ENCODE measurements at places on chromosomes 3 and 15. TPM values are rescaled to one million over a fixed set of nuclear protein-coding genes. Genes with fewer than 3 reads are reported as not detected.

GRCh38 chr3:47410801-47411646 is 30.2 kb downstream of the PTPN23 start:
- no peak for DNase-seq

- no peak for DNase-seq
These were observed 282.7 kb downstream of the CNTN3 start for GRCh38 chr3:74331711-74332110.

SSUH2 gene
- total RNA-seq: 0.73 TPM

GRCh38 chr3:146468671-146469149 is 651 bp downstream of the PLSCR2 start:
- DNase-seq: no peak

GRCh38 chr3:103127098-103127630 is 692.3 kb downstream of the ZPLD1 start:
- no peak for DNase-seq

GRCh38 chr3:11726146-11726545 is 82.4 kb upstream of the VGLL4 start:
- no peak for DNase-seq

DNA sequence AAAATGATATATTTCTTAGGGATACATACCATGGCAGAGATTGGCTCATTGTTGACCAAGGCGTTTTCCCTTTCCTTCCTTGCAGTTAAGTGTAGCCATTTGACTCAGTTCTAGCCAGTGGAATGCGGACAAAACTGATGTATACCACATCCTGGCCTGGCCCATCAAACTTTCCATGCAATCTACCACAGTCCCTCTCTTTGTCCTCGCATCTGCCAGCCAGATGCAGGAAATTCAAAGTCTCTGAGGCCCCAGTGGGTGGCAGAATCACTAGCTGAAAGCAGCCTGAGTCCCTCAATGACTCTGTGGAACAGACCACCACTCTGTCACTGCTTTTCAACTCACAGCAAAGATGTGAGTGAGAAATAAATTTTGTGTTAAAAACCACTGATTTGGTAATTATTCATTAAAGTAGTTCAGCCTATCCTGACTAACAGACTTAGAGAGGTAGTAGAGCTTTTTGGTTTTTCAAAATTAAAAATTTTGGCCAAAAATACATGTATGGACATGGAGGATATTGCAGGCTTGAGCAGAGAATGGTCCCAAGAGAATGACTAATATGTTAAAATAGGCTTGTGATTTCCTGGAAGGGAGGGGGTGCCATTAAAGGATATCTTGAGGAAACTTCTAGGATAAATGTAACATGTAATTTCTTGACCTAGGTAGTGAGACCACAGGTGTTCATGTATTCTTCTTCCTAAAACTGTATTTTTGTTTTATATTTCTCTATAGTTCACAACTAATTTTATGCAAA is 10.9 kb downstream of the LRRFIP2 start:
- no peak for DNase-seq

TMEM108 gene
- 14.3 TPM for total RNA-seq

MLF1 gene
- 48.9 TPM for total RNA-seq

NR2F2 gene
- not detected for total RNA-seq

DNA sequence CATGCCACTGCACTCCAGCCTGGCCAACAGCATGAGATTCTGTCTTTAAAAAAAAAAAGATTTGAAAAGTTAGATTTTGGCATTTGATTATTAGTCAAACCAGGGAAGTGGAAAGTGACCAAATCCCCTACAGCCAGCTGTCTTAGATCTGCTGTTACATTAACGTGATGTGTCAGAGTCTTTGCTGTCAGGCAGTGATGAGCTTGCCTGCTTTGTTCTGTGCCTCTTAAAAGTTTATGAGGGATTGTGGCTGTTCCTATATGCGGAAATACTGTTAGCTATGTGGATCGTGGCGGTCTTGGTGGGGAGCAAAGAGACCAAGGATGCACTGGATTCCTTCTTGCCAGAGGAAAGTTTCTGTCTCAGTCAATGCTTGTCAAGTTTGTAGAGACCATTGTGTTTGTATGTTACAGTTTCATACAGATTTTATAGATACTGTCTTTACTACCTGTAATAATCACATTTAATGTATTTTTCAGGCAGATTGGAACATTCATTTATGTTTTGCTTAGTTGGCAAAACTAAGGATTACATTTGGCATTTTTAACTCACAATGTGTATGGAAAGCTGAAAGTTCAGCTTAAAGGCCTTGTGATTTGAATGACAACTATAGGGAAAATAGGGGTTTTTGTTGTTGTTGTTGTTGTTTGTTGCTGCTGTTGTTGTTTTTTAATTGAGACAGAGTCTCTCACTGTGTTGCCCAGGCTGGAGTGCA is 137.4 kb downstream of the VPS8 start:
- no peak for DNase-seq

DNA sequence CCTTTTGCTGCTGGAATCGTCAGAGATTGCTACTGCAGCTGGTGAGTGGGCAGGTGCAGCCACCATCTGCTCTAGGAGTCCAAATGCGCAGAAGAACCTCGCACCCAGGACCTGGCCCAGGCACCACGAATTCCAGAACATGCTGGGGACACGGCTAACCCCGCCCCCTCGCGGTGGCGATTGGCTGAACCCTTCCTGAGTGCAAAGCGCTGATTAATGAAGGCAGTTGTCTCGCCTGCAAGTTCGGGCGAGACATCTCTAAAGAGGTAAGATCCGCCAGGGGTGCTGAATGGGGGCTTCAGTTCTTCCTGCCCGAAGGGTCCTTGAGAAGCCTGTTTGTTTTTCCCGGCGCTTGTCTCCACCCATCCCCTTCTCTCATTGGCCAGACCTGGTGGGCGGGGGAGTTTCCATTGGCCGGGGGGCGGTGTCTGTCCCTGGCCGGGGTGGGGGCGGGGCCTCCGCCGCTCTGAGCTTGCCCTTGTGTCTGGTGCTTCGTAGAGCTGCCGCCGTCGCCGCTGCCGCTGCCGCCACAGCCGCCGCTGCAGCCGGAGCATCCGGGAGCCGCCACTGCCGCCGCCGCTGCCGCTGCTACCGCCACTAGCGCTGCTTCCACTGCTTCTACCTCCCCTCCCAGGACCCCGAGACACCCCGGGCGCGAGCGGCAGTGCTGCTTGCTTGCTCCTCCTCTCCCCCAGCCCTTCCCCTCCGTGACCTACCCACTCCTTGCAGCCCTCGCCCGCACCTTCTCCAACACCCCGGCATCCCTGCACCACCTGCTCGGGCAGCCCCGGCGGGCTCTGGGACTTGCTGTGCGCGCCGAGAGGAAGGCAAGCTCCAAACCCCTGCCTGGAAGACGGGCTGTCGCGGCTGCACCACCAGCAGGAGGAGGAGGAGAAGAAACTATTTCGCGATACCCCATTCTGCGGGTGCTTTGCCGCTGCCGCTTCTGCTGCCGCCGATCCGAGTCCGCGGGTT is at the start of gene CADM2:
TSS of gene CADM2 (plus strand) at position 495 of the 975 bp plus-strand sequence.
- DNase-seq: peak; percentile 92

DNA sequence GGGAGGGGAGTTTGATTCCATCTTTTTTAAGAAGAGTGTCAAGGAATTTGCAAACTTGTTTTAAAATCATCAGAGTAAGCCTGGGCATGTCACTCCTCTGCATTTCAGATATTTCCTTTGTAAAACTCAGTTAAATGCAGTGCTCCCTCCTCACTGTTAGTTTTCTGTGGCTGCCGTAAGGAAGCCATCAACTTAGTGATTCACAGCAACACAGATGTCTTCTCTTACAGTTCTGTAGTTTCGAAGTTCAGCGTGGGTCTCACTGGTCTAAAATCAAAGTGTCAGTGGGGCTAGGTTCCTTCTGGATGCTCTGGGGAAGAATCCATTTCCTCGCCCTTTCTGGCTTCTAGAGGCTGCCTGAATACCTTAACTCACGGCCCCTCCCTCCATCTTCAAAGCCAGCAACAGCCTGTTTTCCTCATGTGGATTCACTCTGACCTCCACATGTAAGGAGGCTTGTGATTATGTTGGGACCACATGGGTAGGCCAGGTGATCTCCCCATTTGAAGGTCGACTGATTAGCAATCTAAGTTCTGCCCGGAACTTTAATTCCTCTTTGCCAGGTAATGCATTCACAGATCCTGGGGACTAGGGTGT is 12.4 kb downstream of the ISG20 start:
- no peak for DNase-seq

DNA sequence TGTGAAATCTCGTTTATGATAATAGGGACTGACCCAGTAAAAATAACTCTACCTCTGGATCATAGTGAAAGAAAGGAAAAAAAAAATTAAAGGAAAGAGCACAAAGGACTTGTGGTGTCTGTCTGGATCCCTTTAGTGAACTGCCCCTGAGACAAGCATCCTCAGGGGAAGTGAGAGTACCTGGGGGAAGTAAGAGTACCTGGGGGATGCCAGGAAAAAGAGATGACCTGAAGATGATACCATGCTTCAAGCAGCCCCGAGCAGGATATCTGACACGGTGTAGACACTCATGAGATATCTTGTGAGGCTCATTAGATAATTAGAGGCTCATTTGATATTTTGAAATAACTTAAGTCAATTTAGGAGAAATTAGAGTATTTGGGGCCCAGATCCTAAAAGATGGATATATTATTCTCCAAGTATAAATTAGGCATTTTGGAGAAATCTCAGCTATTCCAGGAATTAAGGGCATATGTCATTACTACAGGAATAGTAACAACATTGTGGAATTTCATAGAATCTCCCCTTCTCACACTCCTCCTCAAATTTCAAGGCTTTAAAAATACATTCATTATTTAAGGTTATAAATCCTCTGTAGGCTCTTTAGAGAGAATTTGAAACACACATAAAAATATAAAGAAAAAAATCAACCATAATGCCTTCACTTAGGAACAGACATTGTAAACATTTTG is 36.3 kb upstream of the PSMD6 start:
- DNase-seq: no peak

GRCh38 chr15:38873158-38873557 is 308.5 kb upstream of the RASGRP1 start:
- DNase-seq: no peak

GRCh38 chr3:156463123-156463522 is 91.8 kb downstream of the SSR3 start:
- DNase-seq: no peak

GRCh38 chr3:56059731-56060130 is 408.5 kb downstream of the ERC2 start:
- DNase-seq: no peak

DNA sequence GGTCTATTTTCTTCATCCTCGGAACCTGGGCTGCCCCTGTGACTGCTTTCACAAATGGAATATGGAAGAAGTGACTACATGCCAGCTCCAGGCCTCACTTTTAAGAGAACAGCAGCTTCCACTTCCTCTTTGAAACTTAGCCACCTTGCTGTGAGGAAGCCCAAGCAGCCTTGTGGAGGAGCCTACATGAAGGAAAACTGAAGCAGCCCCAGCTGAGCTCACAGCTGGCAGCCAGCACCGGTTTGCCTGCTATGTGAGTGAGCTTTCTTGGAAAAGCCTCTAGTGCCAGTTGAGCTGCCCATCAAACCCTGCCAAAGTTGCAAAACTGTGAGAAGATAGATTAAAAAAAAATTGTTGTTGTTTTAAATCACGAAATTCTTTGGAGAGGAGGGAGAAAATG is 498.0 kb upstream of the PROK2 start:
- DNase-seq: no peak

ATP6V1A gene
- 90.4 TPM for total RNA-seq

DNA sequence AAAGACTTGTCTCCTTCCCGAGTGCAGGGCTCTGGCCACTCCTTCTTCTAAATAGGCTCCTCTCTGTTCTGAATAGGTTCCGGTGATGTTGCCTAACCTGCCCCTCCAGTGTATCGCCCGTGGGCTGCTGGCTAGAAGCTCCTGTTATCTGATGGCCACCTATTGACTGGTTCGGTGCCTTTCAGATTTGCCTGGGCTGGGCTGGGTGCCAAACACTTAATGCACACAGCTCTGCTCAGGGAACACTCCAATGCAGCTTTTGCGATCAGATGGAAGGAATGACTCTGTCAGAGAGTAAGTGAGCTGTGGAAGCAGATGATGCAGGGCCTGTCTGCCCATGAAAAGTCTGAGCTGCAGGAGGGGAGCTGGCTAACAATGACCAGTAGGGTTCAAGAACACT is 112.9 kb downstream of the CORO2B start:
- no peak for DNase-seq

GRCh38 chr3:179321668-179322285 is 1.1 kb upstream of the ZNF639 start:
- peak; percentile 54 for DNase-seq

GRCh38 chr3:182323126-182323700 is 470.1 kb upstream of the ATP11B start:
- no peak for DNase-seq

DNA sequence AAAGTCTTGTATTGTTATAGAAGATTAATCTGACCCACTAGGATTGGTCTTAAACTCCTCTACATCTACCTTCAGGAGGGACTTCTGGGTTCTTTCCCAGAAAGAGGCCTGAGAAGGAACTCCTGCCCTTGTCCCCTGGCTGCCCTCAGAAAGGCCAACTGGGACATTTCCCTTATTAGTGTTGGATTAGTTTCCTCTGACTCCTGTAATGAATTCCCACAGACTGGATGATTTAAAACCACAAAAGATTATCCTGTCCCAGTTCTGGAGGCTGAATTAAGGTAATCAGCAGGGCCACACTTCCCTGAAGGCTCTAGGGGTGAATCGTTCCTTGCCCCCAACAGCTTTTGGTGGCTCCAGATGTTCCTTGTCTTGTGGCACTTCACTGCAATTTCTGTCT is 102.8 kb upstream of the NMNAT3 start:
- no peak for DNase-seq

- no peak for DNase-seq
These were observed 142.8 kb upstream of the IQSEC1 start for GRCh38 chr3:13215940-13216546.

CCR8 gene
- total RNA-seq: not detected

DNA sequence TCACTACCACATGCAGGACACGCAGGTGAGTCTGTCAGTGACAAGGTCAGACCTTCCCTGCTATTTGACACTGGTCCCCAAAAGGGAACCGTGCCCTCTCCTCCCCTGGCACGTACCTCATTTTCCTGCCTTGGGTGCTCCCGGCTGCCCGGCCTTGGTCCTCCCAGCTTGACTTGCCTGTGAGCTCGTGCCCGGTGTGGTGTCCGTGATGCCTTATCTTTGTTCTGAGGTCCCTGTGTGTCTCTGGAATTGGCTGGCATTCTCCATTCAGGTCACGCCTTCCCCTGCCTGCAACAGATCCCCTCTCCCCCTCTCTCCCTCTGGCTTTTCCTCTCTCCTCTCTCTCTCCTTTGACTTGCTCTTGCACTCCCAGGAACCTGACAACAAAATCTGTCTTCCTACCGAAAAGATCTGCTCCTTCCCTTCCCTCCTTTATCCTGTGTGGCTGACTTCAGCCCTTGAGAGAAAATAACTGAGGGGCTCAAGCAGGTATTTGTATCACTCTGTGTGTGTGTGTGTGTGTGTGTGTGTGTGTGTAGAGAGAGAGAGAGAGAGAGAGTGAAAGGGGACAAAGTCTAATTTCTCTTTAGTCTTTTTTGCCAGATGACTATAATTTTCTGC is at the start of gene MASP1:
TSS of gene MASP1 (minus strand) at position 226 of the 621 bp plus-strand sequence. CDS start at position 121, 105 bp downstream.
- DNase-seq: no peak

GRCh38 chr3:15094187-15094875 is 4.6 kb downstream of the RBSN start:
- DNase-seq: no peak

All from H1 (cell line).